ENCODE measurements at places on chromosomes 3 and 15.

GRCh38 chr3:123141276-123141675 is 60.5 kb upstream of the SEC22A start:
- no peak for DNase-seq

GRCh38 chr15:67510597-67511190 is 10.2 kb upstream of the C15orf61 start:
- no peak for DNase-seq

GRCh38 chr3:42853056-42853455 is 22.6 kb downstream of the CYP8B1 start:
- DNase-seq: no peak

GRCh38 chr3:147422196-147422595 is 13.0 kb downstream of the ZIC1 start:
- DNase-seq: no peak

- peak; percentile 21 for DNase-seq
Measured at GRCh38 chr15:35519541-35520149, 26.3 kb downstream of the DPH6 start.

- no peak for DNase-seq
Measured at GRCh38 chr15:66849746-66850077, 147.7 kb downstream of the SMAD6 start.

DNA sequence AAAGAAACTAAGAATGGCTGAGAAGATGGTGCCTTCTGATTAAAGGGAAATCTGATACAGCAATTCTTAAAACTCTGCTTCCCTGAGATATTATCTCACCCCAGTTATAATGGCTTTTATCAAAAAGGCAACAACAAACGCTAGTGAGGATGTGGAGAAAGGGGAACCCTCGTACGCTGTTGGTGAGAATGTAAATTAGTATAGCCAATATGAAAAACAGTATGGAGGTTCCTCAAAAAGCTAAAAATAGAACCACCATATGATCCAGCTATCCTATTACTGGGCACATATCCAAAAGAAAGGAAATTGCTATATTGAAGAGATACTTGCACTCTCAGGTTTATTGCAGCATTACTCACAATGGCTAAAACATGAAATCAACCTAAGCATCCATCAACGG is 65.1 kb downstream of the GOLIM4 start:
- no peak for DNase-seq

DNA sequence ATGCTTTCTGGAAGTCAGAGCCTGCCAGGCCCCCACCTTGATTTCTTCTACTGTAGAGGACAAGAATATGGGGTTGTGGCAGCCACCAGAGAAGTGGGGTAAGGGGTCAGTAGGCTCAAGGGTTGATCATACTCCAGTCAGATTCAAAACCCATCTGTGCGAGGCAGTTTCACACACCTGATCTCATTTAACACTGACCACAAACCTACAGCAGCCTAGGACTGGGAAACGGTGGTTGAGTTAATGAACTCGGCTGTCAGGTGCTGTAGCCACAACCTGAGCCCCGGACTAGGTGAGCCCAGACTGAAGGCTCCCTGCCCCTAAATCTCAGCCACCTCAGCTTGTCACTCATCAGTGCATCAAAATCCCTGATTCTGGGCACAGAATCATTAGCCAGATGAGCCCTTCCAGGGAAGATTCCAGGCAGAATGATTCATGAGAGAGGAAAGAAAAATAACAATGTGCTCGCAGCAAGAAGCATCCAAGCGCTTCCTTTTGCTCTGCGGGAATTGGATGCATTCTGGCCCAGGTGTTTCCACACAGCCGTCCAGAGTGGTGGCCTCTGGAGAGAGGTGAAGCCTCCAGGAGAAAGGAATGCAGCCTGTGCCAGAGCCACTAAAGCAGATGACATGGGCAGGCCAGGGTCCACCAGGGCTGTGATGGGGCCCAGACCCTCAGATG is 102.1 kb downstream of the SRGAP3 start:
- no peak for DNase-seq

DNA sequence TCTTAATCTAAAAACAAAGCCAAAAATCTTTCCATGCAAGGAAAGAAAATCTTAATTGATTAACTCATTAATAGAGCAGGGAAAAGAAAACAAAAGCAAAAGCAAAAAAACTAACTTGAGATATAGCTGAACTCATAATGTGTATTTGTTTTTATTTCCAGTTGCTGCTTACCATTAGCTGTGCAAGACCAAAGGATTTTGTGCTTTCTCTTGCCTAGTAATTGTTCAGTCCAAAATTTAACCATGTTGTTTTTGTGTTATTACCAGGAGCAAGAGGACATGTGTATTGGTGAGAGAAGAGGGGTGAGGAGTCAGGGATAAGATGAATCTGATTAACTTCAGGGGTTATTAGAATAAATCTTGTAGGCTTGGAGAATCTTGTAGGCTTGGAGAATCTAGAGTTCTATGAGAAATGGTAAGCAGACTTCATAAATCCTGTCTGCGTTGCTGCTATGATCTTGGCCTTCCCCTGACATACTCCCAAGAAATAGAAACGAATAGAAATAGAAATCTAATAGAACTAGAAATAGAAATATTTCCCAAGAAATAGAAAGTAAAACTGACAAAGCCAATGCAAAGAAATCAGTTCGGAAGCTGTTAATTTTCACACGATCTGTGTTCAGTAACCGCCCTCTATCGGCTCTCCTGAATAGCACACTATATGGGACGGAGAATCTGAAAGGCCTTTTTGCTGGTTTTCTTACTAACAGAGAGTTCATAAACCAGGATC is 72.6 kb upstream of the TNFSF10 start:
- DNase-seq: peak; percentile 76

GRCh38 chr3:31695280-31696008 is 162.7 kb downstream of the STT3B start:
- DNase-seq: peak; percentile 16

DNA sequence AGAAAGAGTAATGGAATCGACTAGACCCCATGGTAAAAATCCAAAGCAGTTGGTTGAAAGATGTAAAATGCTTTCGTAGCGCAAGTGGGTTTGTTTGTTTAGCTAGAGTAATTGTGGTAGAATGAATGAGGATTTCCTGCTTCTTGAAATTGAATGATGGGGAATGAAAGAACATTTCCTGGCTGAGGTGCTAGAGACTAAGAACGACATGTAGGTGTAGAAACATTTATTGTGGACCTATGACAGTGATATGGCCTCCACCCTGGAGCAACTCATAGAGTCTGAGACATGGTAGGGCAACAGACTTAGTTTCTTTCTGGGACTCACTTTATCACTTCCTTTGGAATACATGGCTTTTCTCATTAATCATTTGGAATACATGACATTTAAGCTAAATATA is 467.6 kb upstream of the CFAP20DC start:
- DNase-seq: no peak

DNA sequence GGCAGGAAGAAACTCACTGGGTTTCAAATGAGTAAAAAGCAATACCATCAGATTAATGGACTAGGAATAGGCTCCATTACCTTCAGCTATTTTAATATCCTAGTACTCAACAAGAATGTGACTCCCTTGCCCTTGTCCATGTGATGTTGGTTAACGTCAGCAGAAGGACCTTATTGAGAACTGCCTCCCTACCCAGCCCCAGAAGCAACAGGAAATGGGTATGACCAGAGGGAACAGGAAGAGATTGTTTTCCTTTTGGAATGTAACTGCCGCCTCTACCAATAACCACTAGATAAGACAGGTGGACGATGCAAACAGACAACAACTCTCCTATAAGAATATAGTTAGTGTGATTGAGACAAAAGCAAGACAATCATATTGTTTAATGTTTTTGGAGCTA is 10.4 kb upstream of the MME start:
- no peak for DNase-seq

DNA sequence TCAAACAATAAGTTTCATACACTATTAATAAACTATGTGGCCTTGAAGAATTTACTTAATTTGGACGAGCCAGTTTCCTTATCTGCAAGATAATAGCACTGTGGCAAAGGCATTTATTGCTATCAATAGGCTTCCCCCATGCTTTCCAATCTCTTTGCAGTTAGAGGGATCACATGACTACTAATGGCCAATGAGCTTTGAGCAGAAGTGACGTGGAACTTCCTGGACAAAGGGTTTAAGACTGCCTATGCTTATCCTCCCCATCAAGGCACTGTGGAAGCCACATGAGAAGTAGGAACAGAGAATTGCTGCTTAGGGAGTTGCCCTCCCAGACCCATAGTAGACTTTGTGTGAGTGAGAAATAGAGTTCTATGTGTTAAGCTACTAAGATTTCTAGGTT is 16.7 kb upstream of the ZMAT3 start:
- DNase-seq: no peak

- DNase-seq: no peak
Measured at GRCh38 chr3:59320080-59320479, 270.3 kb upstream of the CFAP20DC start.

- no peak for DNase-seq
Measured at GRCh38 chr15:87871258-87871681, 385.3 kb downstream of the NTRK3 start.

DNA sequence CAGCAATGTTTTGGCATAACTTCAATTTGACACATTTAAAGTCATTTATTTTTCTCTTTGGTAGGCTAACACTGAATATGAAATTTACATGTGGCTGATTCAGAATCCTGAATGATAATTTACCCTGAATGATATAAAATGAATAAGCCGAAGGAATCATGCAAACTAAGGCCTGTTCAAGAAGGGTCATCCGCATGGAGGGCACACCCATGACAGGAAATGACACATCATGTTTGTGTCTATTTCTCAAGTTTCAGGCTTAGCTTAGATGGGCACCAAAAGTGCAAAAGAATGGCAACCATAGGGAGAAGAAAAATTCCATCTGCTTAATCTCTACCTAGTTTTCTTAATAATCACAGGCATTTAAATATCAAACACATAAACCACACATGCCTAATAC is 141.5 kb downstream of the DUT start:
- DNase-seq: no peak

GRCh38 chr3:121821421-121822199 is 13.2 kb downstream of the IQCB1 start:
- DNase-seq: no peak

DNA sequence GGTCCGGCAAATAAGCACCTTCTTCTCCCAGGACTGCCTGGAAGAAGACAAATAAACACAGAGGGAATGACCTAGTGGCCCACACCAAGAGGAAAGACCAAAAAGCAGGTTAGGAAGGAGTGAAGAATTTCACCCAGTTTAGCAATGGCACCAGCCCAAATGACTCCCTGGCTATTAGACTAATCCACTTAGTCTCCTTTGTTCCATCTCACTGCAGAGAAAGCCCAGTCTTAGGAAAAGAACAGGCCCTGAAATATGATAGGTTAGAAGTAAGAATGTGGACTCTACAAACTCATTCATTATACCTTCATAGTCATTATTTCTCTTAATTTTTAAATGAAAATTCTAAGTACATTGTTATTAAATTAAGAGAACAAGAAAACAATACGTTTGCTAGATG is 23.2 kb downstream of the SERPINI2 start:
- DNase-seq: no peak

GRCh38 chr15:99439524-99439835 is 126.3 kb upstream of the MEF2A start:
- no peak for DNase-seq

- DNase-seq: no peak
Measured at GRCh38 chr15:57500979-57501576, 90.6 kb upstream of the MYZAP start.

DNA sequence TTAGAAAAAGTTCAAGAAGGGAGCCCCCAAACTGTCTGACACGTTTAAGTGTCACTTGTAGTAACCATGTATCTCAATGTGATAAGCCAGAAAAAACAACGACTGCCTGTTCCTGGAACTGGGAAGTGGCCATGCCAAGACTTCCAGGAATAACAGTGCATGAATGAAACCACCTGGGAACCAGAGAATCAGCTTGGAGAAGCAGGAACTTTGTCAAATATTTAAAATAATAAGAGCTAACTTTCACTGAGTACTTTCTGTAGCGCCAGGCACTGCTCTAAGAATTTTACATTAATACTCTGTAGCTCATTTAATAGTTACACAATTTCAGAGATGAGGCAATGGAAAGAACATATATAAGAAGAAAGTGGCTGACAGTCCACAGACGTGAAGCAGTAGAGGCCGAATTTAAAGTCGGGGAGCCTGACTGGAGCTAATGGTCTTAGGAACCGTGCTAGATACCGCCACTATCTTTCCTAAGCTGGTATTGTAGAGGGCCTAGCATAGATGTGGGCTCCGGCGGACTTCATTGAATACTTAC is 876 bp downstream of the PLSCR1 start:
- no peak for DNase-seq

DNA sequence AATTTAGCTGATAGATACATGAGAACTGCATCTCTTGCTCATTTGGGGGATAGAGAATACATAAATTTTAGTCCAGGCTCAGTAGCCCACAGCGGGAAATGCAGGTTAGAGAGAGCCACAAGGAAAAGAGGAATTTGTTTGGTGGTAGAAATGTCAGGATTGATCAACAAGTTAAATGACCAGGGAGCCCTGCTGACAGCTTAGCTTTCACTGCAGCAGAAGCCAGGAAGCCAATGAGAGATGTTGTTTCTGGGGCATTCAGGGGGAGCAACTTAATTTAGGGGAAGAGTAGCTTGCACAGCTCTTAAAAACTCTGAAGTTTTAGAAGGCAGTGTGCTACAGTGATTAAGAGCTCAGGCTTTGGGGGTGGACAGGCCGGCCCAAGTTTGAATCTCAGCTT is 22.7 kb downstream of the ARHGEF26 start:
- DNase-seq: no peak

- DNase-seq: no peak
Measured at GRCh38 chr15:69606144-69606543, 153.5 kb downstream of the RPLP1 start.

GRCh38 chr15:31016446-31016915 is 25.1 kb upstream of the MTMR10 start:
- no peak for DNase-seq

DNA sequence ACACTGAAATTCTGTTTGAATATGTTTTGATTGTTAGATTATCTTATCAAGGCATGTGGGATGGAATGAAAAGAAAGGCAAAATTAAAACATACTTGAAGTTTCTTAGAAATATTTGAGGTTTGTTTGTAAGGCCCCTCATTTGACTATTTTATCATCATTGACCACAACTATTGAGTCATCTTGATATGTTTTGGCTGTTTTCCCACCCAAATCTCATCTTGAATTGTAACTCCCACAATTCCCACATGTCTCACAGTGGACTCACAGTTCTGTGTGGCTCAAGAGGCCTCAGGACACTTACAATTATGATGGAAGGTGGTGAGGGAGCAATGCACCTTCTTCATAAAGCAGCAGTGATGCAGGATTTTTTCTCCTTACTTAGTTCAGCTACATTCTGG is 917.1 kb downstream of the PLOD2 start:
- DNase-seq: no peak

GRCh38 chr3:150074277-150074676 is 103.6 kb upstream of the PFN2 start:
- no peak for DNase-seq

DNA sequence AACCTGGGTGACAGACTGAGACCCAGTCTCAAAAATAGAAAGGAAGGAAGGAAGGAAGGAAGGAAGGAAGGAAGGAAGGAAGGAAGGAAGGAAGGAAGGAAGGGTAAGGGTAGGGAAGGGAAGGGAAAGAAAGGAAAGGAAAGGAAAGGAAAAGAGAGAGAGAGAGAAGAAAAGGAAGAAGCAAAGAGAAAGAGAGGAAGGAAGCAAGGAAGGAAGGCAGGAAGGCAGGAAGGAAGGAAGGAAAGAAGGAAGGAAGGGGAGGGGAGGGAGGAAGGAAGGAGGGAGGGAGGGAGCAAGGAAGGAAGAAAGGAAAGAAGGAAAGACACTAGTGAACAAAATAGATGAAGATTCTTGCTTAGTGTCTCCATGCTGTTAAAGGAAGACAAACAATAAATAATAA is 129.1 kb downstream of the SHQ1 start:
- no peak for DNase-seq
